ENCODE measurements at places on chromosomes 3 and 15.
A peak's percentile ranks its signal among the peaks of the same experiment; 100 is the strongest.

DNA sequence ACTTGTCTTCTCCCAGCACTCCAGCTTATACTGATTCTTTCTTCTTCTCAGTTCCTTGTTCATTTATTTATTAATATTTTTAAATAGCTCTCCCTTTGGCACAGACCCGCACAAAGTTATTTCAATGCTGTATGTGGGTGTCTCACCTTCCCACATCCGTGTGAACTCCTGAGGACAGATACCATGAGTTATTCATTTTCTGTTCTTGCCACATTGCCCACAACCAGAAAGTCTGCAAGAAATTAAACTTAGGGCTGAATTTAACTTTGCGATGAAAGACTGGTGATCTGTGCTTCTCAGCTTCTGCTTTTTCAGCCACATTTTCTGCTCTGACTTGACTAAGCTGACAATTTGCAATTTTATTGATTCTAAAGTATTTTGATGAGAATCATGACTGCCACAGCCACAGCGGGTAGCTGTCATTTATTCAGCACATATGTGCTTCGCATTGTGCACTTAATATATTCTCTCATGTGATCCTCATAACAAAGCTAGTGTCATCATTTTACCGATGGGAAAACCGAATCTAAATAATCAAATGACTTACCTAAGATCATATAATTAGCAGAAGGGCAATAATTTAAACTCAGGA lies 569.8 kb downstream of the EDEM1 start:
- DNase-seq = no peak

DNA sequence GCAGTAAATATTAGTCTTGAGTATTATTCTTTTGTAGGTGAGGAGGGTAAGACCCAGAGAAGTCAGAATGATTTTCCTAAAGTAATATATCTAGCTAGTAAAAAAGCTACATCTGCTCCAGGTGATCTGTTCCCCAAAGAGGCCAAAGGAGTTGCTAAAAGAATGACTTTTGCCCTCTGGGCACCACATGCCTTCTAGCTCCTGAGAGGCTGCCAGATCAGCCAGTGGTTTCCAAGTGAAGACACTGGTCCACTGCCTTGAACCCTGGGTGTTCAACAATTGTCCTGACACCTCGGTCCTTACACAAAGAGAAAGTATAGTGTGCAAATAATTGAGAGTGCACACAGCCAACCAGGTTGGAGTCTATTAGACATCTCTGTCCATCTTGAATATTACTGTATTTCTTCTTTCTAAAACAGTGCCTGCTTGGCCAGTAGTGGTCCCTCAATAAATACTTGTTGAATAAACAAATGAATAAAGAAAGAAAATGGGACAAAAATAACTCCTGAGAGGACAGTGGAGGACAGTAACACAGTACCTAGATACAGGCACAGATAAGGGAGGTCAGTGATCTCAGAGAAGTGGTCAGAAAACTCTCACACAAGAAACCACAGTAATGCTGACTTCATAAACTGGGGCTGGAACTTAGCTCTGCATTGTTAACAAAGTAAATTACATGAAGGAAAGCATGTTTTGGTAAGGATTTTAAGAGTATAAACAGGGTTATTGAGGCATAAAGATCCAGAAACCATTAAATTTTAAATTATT lies 56.6 kb upstream of the CSTA start:
- no peak for DNase-seq

GRCh38 chr3:8624612-8625011 lies 20.0 kb downstream of the SSUH2 start:
- no peak for DNase-seq

DNA sequence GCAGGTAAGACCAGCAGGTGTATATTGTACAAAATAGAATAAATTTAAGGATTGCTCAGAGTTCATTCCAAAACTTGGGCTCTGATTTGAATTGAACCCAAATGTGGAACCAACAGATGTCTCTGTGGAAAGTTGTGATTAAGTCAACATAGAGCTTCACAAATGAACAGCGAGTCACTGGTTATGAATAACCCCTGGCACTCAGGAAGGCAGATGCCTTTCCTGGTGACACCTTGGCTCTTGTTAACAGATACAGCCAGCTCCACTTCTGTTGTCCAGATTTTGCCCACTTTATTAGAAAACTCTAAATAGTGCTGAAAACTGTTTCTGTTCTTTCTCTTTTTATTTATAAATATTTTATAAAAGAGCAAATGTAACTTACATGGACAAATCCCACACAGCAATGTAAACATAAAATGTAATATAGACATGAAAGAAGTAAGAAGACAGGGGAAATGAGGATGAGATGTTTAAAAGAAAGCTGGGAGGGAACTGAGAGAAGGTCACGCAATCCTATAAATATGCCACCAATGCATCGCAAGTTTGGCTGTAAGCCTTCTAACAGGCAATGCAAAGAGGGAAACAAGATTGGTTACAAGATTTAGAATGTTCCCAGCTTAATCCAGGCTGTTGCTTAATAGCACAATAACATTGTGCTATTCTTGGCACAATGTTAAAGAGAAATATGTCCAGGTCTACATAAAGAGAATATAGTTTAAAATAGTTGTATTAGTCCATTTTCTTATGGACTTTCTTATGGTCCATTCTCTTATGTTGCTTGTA lies 495.5 kb downstream of the TAFA4 start:
- DNase-seq = no peak

- DNase-seq = peak; percentile 63
Observed at GRCh38 chr3:170699158-170700053, 113.5 kb upstream of the SLC7A14 start.

- DNase-seq = peak; percentile 42
Observed at GRCh38 chr15:83057696-83058376, 9.2 kb downstream of the BTBD1 start.

DNA sequence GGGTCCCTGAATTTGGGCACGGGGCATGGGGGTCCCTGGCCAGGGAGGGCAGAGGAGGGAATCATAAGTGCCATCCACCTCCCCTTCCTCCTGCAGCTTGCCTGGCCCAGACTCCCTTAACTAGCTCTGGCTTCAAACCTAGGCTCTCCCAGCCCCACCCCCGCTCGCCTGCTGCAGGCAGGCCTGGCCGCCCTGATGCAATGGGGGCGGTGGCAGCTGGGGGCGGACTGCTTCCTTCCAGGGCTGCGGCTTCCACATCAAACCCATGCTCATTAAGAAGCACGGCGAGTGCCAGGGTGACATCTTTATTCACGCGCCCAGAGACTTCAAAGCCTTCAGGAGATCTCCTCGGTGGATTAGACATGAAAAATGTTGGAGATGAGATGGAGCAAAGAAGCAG lies 123.1 kb downstream of the TPRA1 start:
- DNase-seq = no peak

DNA sequence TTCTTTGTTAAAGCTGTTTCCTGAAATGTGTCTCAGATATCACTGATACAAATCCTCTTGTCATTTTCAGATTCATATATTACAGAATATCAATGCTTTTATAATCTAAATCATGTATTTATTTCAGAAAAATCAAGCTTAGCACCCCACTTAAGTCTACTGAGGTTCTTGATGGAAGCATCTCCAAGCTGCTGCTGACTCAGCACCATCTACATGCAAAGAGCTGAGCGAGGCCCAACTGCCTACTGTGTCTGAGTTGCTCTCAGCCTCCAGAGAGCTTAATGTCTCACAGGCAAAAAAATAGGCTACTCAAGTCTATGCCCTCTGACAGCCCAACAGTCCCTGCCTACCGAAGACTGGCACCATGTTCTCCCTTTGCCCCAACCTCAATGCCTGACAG lies 29.2 kb upstream of the STIMATE start:
- no peak for DNase-seq

DNA sequence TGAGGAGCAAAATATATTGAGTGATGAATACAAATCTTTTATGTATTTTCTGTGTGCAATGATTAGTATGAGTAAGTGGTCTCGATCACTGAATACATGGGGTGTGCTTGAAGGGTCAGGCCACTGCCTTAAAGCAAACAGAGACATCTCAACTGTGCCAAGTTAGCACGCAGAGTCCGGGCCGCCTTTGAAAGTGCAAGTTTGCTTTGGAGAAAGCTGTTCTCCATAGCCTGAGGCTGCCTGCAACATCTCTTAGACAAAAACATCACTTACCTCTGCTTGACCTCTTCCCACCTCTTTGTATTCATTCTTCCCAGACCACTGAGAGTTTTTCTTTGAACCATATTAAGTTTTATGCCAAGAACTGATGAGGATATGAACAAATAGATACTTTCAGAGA lies 267.0 kb downstream of the ZBTB20 start:
- no peak for DNase-seq

- DNase-seq = no peak
Observed at GRCh38 chr3:9448071-9448470, 50.7 kb downstream of the SETD5 start.

GRCh38 chr3:171064461-171064860 lies 37.9 kb upstream of the SLC2A2 start:
- no peak for DNase-seq

GRCh38 chr3:14480207-14481017 lies 59.7 kb downstream of the GRIP2 start:
- no peak for DNase-seq

DNA sequence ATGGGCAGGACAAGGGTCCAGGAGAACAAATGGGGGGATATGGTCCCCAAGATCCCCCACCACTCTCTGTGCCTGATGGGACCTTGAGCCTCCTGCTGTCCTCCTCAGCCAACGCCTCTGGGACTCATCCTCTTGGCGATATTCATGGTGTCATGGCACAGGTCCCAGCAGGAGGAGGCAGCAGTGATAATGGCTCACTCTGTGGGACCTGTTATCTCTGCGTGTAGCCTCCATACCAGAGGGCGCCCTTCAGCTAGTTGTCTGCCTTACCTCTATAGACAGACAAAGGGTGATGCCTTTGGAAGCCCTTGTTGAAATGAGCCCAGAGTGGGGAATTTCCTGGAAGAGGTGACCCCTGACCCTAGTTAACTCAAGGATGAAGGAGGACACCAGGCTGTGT lies 7.4 kb downstream of the ZBTB47 start:
- no peak for DNase-seq

- DNase-seq = no peak
Observed at GRCh38 chr3:67521053-67521646, 133.3 kb downstream of the SUCLG2 start.

DNA sequence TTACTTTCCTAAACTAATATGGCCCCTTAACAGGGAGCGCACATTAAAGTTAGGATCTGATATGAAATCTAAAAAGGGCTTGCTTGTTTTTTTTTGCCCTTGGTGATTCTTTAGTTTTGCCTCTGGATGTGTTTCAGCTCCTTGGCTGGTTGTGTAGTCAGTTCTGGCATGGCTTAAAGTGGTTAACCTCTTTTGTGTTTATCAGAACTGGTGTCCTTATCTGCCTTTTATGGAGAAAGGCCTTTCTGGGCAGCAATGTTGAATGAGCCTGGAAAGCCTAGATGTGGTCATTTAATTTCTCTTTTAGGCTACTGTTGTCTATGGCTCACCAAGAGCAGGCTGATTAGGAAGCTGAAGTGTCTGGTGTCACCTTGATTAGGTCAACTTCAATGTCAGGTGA lies 254.5 kb upstream of the ROPN1 start:
- DNase-seq = no peak

- DNase-seq = no peak
Observed at GRCh38 chr15:39785139-39785538, 2.5 kb upstream of the FSIP1 start.

- DNase-seq = peak; percentile 76
Observed at GRCh38 chr15:85296615-85297402, 83.6 kb upstream of the AKAP13 start.

GRCh38 chr3:113143353-113143752 lies 68.0 kb upstream of the BOC start:
- DNase-seq = no peak

DNA sequence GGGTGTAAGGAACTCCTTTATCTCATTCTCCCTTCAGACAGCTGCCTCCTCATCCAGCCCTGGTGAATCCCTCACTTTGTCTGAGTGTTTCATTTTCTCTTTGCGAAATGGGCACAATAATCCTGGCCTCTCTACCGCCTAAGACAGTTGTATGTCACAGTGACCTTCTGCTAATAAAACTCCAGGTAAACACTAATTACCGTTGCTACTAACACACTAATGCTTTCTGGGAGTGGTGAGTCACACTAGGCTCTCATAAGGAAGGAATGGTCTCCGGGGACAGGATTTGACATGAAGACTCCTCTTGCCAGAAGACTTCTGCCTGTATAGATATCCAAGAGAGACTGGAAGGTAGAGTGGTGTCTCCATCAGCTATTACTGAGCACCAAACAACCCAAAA lies 71.7 kb upstream of the SNRK start:
- no peak for DNase-seq

GRCh38 chr3:166518040-166518439 lies 680.8 kb upstream of the BCHE start:
- DNase-seq = no peak

GRCh38 chr3:157103860-157104259 lies 56.1 kb downstream of the CCNL1 start:
- no peak for DNase-seq

GRCh38 chr3:140630866-140631265 lies 47.0 kb upstream of the TRIM42 start:
- DNase-seq = no peak

- peak; percentile 57 for DNase-seq
Observed at GRCh38 chr15:77187751-77188464, 117.0 kb upstream of the TSPAN3 start.

GRCh38 chr3:52934630-52935530 lies 37.5 kb upstream of the STIMATE start:
- DNase-seq = peak; percentile 42

DNA sequence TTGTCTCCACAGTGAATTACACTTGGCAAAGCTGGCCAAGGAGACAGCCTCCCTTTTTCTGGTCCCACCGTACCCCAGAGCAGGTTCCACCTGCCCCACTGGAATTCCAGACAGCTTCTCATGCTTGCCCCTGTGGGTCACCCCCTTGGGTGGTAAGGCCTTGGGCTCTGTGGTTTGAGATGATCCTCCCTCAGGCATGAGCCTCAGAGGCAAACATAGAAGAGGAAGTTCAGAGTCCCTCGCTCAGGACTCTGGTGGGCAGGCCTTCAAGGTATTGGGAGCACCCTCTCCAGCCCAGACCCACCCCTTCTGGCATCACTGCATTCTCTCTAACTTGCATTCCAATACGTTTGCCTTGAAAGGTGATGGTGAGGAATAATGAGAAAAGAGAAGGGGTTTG lies 17.6 kb upstream of the UBA7 start:
- DNase-seq = no peak

GRCh38 chr15:61680260-61681037 lies 379.8 kb downstream of the VPS13C start:
- no peak for DNase-seq

- no peak for DNase-seq
Observed at GRCh38 chr3:31193871-31194270, 299.4 kb upstream of the GADL1 start.

GRCh38 chr3:163364717-163365116 lies 1713.6 kb downstream of the SI start:
- no peak for DNase-seq

GRCh38 chr3:140053794-140054193 lies 118.8 kb downstream of the CLSTN2 start:
- DNase-seq = no peak

DNA sequence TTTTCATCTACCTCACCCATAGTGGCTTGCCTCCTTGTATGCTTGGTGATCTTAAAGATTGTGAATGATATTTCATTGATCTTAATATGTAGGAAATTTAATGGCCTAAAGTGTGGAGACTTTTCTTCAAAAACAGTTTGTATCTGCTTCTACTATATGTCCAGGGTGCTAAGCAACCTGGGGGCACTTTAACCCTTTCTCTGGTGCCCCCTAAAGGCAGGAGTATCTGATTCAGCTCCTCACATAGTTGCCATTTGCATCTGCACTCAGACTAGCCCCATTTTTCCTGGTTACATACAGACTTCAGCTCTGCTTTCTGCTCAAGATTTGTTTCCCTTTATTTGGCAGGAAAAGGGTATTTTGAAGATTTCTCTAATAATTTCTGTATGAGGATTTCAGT lies 5.2 kb upstream of the PFN2 start:
- no peak for DNase-seq

Data from right lung (tissue), 10 donors.